Right hindlimb (tissue), 1 donor: ENCODE measurements at places on chromosomes 2 and 18.

DNA sequence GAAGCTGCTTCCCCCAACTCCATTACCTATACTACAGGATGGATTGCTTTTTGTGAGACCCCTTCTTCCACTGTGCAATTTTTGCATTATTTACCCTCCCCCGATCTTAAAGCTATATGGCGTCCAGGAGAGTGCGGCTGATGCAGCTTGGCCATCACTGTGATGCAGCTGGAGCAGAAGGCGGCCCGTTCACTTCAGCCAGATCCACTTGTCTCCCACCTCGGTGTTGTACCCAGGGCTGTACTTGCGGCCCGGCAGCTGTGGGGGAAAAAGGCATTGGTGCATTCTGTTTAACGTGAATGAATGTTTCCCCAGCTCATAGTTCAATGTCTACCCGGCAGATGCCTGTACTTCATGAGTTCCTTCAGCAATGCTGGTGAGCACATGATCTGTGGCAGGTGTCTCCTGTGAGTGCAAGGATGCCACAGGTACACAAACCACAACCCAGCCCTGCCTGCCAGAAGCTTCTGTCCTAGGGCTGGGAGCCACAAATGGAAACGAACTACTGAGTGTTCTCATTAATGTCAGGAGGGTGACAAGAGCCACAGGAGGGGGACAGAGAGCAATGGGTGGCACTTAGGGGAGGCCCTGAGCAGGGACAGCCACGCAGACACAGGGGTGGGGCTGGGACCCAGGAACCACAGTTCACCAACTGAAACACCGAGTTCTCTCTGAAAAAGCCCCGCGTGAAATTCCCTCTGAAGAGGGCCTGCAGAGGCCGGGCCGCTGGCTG lies 64.0 kb downstream of the NDUFA10 start:
- DNase-seq, result no peak

GRCh38 chr18:50105027-50105426 lies 89.9 kb downstream of the MYO5B start:
- DNase-seq, result no peak

DNA sequence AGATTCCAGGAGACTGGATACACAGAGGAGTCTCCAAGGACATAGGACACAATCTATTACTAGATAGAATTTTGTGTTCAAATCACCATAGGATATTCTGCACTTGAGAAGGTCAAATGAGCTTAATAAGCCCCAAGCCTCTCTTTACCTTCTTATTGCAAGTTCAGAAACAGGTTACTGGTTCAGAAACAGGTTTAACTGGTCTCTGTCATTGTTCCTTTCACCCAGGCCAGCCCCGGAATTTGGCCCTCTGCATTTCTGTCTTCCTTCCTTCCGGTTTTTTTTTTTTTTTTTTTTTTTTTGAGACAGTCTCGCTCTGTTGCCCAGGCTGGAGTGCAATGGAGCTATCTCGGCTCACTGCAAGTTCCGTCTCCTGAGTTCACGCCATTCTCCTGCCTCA lies 700.2 kb downstream of the EPHA4 start:
- DNase-seq, result no peak

DNA sequence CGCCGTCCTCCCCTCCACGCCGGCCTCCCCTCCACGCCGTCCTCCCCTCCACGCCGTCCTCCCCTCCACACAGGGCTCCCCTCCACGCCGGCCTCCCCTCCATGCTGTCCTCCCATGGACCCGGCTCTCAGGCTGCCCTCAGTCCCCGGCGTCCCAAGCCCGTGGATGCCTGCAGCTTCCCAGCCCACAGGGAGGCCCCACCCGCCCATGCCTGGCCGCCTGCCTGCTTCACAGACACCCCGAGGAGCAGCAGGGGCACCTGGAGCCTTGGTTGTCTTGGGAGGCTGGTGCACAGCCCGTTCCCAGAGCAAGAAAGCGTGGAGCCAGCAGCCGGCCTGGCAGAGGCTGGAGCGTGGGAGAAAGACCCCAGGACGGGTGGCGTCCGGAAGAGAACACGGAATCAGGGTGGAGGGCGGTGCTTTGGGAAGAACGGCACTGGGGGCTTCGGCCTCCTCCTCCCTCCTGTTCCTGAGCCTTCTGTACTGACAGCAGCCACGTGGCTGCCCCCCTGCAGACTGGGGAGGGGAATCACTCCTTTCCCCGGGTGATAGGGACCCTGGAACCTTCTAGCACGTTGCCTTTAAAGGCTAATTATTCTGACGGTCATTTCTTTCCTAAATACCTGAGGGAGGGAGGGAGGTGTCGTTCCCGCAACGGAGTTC lies 26.2 kb upstream of the KCNG2 start:
- DNase-seq, result no peak

DNA sequence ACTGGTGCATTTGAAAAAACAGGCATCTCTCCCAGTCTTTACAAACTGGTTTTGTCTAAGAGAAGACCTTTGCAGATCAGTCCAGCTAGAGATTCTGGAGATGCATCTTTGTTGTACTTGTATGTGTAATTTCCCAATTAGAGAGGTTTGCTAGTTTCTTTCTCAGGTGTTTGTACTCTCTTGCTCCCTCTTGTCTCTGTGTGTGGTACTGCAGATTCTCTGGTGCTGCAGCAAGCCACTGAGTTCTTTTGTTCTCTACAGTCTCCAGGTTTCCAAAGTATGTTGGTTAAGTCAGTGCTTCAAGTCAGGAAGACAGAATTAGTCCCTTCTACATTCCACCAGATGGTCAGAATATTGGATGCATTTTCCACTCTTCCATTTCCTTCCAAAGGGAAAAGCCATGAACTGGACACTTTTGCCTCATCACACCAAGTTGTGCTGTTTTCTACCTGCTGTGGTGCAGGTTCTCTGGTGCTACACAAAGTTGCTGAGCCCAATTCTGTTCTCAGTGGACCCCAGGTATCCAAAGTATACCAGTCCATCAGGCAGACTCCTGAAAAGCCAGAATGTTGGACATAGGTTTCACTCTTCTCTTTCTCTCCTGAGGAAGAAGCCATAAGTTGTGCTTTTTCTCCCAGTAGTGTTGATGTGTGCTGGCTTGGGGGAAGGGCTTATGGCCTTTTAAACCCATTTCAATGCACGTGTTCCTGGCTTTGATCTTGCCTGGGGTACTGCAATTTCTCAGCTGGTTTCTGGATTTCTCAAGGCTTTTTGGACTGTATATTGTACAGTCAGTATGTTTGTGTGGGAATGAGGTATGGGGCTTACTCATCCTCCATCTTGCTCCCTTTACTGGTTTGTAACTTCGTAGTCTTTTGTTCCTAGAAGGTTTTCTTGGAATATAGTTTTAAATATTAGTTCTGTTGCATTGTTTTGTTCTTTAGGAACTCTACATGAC lies 29.8 kb downstream of the EPC2 start:
- DNase-seq, result no peak

DNA sequence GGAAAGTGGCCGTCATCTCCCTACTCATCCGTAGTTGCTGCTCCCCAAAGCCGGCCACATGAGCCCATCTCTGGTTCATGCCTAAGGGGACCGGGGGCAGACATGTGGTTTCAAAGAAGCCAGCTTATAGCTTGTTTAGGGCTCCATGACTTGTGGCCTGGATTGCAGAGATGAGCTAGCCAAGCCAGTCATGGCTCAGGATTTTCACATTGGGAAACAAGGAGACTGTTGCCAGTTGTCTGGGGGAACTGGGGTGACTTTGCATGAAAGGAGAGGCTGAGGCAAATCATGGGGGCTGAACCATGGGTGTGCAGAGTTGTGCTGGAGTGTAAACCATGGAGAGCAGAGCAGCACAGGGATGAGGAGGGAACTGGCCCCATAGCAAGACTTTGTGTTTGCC lies 183.0 kb upstream of the APCDD1 start:
- DNase-seq, result no peak
